ENCODE measurements at places on chromosomes 5 and 9. TPM values are rescaled to one million over a fixed set of nuclear protein-coding genes. Genes with fewer than 3 reads are reported as not detected.
A peak's percentile ranks its signal among the peaks of the same experiment; 100 is the strongest.

CFAP90 gene
- 0.03 TPM for polyA plus RNA-seq

GOLGA2 gene
- 36.5 TPM for polyA plus RNA-seq

PNPLA7 gene
- polyA plus RNA-seq: 0.25 TPM

SPTAN1 gene
- 97.7 TPM for polyA plus RNA-seq

- DNase-seq: peak; percentile 17
These were observed 7.0 kb downstream of the IGFBPL1 start for GRCh38 chr9:38417003-38417945.

PCDHGB5 gene
- polyA plus RNA-seq: 8.6 TPM

IL17B gene
- not detected for polyA plus RNA-seq

GRCh38 chr9:122281368-122281767 is 16.7 kb downstream of the MRRF start:
- no peak for DNase-seq

GRCh38 chr9:9142001-9142400 is 1342.4 kb upstream of the DMAC1 start:
- no peak for DNase-seq

DNA sequence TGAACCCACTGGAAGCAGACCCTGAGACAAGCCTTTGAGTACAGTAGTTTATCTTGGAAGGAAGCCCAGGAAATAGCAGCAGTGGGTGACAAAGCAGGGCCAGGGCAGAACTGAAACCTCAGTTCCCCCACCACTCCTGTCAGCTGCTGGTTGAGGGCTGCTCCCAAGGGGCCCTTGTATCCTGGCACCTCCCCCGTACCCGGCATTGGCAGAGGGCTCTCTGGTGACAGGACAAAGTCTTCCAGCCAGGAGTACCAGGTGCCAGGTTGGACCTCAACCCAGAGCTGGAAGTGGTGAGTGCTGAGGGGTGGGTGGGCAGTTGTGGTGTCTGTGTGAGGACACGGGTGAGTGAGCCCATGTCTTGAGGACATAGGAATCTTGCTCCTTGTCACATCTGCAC is 123.3 kb downstream of the PHF2 start:
- DNase-seq: no peak

DNA sequence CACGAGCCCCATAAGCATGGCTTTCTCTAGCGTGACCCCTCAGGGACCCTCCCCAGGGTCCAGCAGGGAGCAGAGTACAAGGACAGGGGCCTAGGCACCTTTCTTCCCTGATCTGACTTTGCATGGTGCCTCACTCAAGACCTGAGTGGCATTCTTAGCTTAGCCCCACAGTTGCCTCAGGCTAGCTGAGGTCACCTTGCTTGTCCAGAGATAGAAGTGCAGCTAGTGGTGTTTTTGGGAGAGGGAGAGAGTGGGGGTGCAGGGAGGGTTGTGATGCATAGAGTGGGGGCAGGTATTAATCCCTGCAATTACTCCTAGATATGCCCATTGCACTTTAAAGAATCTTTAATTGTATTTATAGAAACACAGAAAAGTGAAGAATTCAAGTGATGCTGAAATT is 8.4 kb upstream of the TRIO start:
- no peak for DNase-seq

- DNase-seq: no peak
These were observed 6.5 kb upstream of the PLIN2 start for GRCh38 chr9:19133549-19134345.

HEMGN gene
- not detected for polyA plus RNA-seq

DNA sequence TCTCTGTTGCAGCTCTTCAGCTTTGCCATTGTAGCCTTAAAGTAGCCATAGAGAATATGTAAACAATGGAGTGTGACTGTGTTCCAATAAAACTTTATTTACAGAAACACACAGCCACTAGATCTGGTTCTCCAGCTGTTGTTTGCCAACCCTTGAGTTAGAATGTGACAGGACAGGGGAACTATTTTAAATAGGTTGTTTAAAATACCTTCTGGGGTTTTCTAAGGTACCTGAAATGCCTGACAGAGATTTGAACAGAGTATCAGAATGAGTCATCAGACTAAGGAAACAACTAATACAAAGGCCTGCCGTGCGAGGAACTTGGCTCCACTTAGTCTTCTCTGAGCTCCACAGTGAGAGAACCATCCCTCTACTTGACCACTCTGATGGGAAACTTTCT is 85.4 kb downstream of the HSD17B4 start:
- DNase-seq: peak; percentile 81

CNTNAP3B gene
- polyA plus RNA-seq: 6.9 TPM

SLC4A9 gene
- 0.07 TPM for polyA plus RNA-seq

INSL6 gene
- not detected for polyA plus RNA-seq

- no peak for DNase-seq
These were observed 267.5 kb downstream of the SLF1 start for GRCh38 chr5:94885931-94886330.

- peak; percentile 60 for DNase-seq
These were observed 337.1 kb downstream of the GADD45G start for GRCh38 chr9:89941875-89942274.

DNA sequence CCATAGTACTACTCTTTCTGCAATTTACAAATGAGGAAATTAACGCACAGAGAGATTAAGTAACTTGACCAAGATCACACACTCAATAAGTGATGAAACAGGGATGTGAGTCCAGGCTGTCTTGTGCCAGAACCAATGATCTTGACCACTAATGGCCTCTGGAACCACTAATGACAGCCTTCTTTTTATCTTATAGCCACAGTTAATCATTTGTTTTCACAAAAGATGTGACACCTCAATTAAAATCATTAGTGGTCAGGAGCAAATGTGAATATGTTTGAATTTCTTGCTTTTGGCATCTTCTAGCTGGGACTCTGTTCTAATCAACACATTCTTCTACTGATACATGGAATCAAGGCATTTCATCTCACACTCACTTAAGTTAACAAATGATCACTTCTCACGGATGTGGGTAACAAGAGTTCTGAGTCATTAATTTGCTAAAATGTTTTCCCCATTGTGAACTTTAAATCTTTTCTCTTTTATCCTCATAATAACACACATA is 102.7 kb upstream of the CD180 start:
- no peak for DNase-seq

TAF1L gene
- polyA plus RNA-seq: 0.01 TPM

RNF208 gene
- 0.10 TPM for polyA plus RNA-seq

GRCh38 chr5:17278931-17279330 is 61.5 kb downstream of the BASP1 start:
- DNase-seq: no peak

DNA sequence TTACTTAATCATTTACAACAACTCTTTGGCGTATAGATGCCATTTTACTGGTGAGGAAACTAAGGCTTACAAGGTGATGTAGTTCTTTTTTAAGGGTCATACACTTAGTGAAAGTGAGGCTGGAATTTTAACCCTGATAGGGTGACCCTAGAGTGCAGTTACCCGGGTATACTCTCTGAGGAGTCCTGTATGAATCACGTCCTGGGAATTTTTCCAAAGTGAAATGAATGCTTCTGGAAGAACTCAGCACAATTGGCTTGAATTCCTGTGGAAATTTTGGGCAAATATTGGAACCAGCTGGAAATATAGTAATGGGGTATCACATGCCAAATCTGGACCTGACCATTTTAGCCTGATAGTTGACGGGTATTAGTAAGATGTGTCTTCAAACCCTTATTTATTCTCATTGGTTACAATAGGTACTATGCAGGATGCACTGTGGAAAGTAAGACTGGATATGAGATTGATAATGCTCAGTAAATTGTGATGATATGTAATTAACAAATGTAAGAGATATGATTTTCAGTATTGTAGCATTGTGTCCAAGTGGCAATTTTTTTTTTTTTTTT is 14.8 kb downstream of the SUB1 start:
- DNase-seq: peak; percentile 25

DNA sequence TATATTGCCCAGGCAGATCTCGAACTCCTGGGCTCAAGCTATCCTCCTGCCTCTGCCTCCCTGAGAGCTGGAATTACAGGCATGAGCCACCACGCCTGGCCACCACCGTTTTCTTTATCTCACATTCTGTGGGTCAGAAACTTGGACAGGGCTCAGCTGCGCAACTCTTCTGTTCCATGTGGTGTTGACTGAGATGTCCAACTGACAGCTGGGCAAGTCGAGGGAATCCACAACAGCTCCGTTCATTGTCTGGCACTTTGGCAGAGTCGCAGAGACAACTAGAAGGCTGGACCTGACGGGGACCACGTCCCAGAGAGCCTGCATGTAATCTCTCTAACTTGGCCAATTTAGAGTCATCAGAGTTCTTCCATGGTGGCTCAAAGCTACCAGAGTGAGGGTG is 36.2 kb upstream of the AOPEP start:
- no peak for DNase-seq

PCA3 gene
- not detected for polyA plus RNA-seq

GRCh38 chr5:142221091-142221860 is 103.5 kb downstream of the SPRY4 start:
- DNase-seq: no peak

NAIP gene
- 0.74 TPM for polyA plus RNA-seq

- no peak for DNase-seq
These were observed 103.3 kb downstream of the EDIL3 start for GRCh38 chr5:84281383-84281782.

TAF11L7 gene
- polyA plus RNA-seq: not detected

ZBED3 gene
- polyA plus RNA-seq: 0.70 TPM

PFN3 gene
- not detected for polyA plus RNA-seq

SLC34A1 gene
- polyA plus RNA-seq: 0.02 TPM

GRCh38 chr9:129436751-129437625 is 183.9 kb downstream of the C9orf50 start:
- DNase-seq: peak; percentile 12

DNA sequence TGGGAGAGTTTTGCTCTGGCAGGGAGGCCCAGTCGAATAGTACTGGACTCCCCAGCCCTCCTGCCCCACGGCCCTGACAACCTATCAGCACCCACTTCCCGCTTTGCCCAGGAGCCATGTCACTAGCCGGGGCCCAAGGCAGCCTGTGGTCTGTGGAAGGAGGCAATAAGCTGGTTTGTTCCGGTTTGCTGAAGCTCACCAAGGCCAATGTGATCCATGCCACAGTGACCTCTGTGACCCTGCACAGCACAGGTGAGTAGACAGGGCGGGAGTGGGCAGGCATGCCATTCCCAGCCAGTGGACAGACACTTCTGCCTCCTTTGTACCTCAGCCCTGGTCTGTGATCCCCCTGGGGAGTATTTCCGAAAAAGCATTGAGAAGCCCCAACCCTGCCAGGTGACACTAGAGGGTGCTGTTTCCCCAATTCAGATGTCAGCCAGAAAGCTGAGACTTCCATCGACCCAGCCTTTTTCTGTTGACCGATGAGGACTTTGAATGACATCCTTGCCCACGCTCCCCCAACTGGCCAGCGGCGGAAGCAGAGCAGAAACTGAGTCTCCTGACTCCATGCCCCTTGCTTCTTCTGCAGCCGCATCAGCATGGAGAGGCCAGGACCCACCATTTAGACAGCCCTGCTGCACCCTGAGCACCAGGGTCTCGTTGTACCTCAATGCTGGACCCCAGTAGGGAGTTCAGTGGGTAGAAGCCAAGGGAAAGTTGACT is 9.6 kb downstream of the PCYOX1L start:
- peak; percentile 54 for DNase-seq

DNA sequence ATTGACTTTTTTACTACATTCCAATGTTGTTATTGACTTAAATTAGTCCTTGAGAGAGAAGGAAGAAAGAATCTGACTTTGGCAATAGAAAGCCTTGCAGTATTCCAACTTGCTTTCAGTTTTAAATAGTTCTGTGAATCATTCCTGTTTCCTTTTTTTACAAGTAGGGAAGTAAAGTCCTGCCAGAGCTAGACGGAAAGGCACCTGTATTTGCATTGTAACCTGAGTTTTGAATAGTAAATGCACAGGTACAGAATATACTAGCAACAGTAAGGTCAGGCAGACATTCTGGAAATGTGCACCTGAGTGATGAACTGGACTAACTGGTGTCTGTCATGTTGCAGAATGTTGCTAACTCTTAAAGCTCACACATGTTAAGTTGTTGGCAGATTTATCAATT is 100.9 kb downstream of the PRKACG start:
- DNase-seq: no peak

RNF180 gene
- polyA plus RNA-seq: 0.20 TPM

SPATA31A3 gene
- polyA plus RNA-seq: not detected

GRCh38 chr5:92909602-92909962 is 671.4 kb downstream of the NR2F1-AS1 start:
- DNase-seq: no peak

DNA sequence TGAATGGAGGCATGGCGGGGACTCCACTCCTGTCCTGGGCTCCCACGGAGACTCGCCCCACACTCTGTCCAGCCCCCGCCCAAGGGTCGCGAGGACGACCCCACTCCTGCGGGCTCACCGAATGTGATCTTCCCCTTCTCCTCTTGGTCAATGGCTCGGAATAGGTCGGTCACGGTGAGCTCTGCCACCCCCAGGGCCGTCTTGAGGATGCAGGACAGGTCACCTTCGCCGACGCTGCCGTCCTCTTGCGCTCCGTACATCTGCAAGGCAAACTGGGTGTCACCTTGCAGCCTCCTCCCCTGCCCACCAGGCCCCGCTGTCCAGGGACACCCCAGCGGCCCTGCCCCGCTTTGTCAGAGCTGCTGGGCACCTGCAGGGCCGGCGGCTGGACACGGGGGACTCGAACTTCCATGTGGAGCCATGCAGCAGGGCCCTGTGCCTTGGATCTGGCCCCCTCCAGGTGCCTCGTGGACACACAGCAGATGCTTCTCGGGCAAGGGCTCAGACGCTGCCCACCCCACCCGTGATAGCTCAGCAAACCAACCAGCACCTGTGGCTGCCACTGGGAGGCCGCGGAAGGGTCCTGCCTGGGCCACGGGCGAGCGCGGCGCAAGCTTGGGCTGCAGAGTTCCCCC is 21.5 kb upstream of the SLC6A3 start:
- DNase-seq: no peak

SPAAR gene
- 0.27 TPM for polyA plus RNA-seq

DNA sequence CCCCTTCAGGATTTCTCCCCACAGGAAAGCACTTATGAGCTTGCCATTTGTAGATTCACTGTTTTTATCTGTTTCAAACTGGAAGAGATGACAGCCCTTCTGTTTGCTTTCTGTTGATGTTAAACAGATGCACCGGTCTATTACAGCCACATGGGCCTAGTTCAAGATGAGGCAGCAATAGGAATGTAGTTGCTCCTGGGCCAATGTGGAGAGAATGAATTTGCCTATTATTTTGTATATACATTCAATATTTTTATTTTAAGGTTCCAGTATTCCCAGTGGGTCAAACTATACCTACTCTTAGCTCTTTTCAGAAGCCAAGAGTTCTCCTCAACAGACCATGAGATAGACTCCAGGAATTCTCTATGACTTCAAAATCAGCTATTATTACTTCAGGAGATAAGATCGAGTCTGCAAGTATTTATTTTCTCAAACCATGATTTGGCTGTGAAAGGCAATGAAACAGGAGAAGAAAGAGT is 461.6 kb downstream of the RASEF start:
- no peak for DNase-seq

LHX3 gene
- polyA plus RNA-seq: not detected

DNA sequence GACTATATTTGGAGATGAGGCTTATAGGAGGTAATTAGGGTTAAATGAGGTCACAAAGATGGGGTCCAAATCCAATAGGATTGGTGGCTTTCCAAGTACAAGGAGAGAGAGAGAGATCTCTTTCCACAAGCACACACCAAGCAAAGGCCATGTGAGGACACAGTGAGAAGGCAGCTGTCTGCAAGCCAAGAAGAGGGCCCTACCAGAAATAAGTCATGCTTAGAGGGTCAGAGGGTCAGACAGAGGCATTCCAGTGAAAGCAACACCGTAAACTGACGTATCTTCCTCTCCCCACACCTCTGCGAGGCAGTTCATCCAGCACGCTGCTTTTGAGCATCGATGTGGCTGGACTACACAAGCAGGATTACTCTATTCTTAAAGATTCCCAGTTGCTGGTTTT is 87.9 kb downstream of the SLC1A3 start:
- no peak for DNase-seq

Data from mammary epithelial cell (primary cell).